OCI-LY7 (cell line): ENCODE measurements at places on chromosomes 12 and 14.

- no peak for DNase-seq
Observed at GRCh38 chr12:21172079-21172478, 41.1 kb downstream of the SLCO1B1 start.

DNA sequence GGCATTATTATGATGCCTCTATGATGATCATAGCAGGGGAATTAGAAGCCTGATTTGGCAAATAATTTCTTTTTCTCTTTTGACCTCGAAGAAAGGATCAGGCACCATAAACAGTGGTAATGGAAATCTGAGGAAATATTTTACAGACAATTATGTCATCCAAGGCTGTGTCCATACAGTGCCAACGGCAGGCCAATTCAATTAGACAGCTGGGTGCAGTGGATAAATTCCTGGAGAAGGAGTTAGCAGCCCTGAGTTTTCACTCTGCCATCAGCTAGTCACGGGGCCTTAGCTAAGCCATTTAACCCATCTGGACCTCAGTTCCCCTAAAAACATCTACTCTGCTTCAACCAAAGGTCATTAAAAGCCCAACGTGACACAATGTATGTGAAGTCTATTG is 4.1 kb downstream of the TPH2 start:
- DNase-seq = no peak

- DNase-seq = no peak
Observed at GRCh38 chr12:65532162-65532561, 253.7 kb downstream of the MSRB3 start.

DNA sequence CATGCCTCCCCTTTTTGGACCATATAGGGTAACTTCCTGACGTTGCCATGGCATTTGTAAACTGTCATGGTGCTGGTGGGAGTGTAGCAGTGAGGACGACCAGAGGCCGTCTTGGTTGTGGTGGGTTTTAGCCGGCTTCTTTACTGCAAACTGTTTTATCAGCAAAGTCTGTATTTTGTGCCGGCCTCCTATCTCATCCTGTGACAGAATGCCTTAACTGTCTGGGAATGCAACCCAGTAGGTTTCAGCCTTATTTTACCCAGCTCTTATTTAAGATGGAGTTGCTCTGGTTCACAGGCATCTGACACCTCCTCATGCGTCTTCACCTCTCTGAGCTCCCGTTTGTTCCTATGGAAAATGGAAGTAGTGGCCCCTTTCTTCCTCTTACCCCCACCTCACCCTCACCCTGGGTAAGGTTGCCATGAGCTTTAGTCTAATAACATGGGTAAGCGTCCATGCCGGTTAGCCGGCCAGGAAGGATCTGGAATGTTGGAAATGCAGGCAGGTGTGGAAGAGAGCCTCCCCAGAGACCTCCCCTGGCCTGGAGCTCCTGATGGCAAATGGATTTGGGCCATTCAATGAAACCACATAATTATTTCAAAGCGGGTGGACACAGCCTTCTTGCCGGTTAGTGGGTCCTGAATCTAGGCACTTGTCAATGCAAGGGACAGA is 18.6 kb downstream of the HHIPL1 start:
- DNase-seq = no peak

DNA sequence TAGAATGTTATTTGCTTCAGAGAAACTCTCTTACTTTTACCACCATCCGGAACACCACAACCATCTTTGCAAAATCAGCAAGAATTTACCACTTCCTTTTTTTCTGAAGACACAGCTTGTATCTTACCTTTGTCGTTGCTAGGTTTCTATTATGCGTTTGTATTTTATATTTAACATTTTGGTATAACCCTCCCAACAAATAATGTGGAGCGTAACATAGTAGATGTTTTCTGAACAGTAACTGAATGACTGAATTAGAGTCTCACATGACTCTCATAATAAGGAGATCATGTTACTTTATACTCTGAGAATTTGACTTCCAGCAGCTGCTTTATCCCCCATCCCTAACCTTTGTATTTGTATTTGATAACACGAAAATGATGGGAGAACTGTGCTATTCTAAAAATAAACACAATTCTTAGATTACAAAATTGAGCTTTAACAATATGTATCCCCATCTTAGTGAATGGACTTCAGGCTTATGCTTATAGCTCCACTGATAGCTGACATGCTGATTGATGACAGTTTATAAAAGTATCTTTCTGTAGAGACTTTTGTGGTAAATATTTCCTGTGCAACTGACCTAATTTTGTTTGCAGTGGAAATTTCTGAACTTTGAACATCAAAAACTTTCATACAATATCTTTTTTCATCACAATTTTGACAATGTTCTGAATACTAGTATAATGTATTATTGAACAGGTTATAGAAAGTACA is 7.9 kb upstream of the KLRB1 start:
- DNase-seq = peak; percentile 67

DNA sequence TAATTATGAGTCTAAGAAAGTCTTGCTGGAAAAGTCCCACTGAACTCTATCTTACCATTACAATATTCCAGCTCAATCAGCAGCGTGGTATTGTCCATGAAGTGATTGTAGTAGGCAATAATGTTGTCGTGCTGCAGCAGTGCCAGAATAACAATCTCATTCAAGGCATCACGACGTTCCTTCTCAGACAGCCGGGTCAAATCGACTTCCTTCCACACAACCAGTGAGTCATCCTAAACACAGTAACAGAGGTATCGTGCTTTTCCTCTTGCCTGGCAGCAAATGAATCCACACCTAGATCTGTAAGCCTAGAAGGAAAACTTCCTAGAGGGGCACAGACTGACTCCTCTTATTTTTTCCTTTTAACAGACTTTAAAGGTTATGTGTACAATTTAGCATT is 2.9 kb downstream of the NEK9 start:
- no peak for DNase-seq

- DNase-seq = no peak
Observed at GRCh38 chr12:77130193-77130592, 64.8 kb upstream of the E2F7 start.

- DNase-seq = no peak
Observed at GRCh38 chr12:25716842-25717241, 163.8 kb upstream of the LMNTD1 start.
